Calu3 (cell line): ENCODE measurements at places on chromosomes 12 and 14. TPM values are rescaled to one million over a fixed set of nuclear protein-coding genes. Genes with fewer than 3 reads are reported as not detected.

DNA sequence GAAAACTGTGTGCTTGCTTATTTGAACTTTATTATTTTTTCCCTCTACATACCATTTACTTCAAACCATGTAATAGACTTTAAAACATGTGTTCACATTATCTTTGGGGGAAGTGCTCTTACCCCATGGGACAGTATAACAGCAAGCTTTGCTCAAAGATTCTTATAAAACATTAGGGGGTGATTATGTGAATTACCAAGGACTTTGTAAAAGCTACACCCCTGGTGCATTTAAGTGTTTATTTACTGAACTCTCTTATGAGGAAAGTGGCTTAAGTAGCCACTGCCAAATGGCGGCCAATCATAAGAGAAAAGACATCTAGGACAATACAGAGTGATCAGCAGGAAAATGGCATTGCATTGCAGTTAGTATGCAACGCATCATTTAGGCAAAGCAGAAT, 70.3 kb downstream of the CAPZA3 start:
- DNase-seq = no peak

GRCh38 chr14:43853541-43853940, 653.5 kb downstream of the FSCB start:
- DNase-seq = no peak

DNA sequence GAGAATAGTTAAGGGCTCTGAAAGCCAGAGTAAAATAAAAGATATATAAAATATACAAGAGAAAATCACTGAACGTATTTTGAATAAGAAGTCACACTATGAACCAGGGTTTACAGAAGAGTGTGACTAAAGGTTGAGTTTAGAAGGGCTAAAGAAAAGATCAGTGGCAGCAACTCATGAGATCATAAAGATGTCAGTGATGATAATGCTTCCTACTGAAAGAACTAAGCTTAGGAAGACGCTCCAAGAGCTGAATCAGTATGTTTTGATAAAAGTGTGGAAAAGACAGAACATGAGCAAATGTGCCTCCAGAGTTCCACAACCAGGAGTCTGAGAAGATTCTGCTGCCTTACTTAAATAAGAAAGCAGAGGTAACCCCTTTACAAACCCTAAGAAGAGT, 74.6 kb downstream of the KITLG start:
- no peak for DNase-seq

DNA sequence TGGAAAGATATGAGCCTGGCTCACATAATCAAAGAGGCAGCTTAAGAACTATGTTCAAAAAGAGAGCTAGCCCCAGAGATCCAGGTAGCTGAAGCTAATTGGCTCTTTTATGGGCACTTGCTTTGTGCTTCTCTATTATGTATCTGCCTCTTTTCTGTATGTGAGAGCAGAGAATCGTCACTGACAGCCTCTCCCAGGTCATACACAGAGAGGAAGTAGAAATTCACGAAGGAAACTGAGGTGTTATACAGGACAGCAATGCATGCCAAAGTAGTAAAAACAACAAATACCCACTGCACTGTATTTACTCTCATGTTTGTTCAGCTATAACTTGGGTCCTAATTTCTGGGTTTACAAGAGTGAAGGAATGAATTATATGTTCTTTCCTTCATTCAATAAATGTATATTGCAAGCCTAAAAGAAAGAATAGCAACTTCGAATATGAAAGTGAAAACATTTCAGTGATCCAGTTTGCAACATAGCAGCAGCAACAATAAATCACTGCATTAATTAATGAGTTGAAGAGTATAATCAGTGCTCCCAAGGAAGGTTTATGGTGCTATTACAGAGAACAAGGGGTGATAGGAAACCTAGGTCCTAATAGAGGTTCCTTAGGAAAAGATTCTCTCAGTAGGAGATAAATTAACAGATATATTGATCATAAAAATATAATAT, 47.1 kb upstream of the ATXN7L3B start:
- DNase-seq = no peak

DNA sequence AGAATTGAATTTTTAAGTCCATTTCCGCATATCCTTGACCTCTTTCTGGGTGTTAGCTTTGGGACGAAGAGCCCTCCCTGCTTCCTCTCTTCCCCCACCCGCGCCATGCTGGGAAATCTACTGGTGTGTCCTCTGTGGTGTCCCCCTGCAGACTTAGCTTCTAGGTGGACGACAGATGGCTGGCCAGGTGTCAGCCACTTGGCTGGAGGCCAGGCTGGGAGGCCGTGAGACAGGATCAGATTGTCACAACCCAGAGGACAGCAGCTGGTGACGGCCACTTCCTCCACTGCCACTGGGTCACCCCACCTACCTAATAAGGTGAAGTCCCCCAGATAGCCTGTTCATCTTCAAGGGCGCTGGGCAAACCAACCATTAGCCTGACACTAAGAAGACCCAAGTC, 13.3 kb upstream of the DTX1 start:
- DNase-seq = no peak

- no peak for DNase-seq
Observed at GRCh38 chr14:44653641-44654040, 146.6 kb upstream of the FSCB start.

DNA sequence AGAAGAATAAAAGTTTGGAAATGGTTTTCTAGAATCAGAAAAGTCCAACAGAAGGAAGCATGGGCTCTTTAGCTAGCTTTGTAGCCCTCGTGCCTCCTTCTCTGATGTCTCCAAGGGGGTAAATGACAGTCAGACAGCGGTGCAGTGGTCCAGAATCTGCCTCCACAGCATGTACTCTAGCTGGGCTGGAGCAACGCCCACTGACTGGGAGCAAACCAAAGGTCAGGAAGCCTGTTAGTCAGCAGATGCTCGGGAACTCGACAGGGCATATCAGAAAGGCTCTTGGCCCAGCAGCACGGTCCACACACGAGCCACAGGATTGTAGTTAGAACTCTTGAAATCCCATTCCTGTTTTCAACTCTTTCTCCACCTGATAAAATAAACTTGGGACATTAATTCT, 164.3 kb downstream of the GRIN2B start:
- no peak for DNase-seq

GRCh38 chr12:115190010-115190770, 506.2 kb upstream of the TBX3 start:
- no peak for DNase-seq

DNA sequence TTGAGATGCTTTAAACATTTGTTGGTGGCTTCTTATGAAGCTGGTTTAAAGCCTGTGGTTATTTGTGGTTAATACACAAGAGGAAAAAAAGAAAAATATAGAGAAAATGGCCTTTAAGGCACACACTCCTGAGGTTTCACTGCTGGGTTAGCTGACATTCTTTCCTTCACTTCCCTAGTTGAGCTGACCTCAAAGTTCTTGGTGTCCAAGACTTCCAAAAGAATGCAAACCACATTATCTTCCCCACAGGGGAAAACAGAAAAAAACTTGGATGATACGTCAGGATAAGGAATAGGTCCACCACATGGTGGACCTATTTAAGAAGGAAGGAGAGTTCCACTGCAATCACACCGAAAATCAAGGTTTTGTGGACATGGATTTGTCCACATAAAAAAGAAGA, 94.3 kb downstream of the SLC25A21 start:
- no peak for DNase-seq

- peak; percentile 25 for DNase-seq
Observed at GRCh38 chr12:90938451-90938850, 16.5 kb downstream of the CCER1 start.

The LHX5 gene
- total RNA-seq = not detected in 2 replicates

DNA sequence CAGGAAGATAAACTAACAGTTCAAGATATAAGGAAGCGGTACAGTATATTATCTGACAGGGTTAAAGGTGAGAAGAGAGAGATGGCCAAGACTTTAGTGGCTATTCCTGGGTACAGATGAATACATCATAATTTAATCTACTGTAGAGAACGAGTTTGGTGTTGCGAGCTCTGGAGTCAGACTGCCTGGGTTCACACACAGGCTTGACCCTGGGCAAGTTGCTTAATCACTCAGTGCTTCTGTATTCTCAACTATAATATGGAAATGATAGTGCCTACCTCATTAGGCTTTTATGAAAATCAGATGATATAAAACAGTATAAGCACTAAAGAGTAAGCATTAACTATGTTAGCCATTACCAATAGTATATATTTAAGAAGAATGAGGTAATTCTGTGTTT, 3.5 kb downstream of the PPM1H start:
- DNase-seq = no peak

DNA sequence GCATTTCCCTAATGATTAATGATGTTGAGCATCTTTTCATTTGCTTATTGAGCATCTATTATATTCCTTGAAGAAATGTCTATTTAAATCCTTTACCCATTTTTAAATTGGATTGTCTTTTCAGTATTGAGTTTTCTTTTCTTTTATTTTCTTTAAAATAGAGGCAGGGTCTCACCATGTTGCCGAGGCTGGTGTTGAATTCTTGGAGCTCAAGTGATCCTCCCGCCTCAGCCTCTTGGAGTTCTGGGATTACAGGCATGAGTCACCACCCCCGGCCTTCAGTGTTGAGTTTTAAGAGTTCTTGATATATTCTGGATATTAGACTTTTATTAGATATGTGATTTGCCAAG, 73.3 kb upstream of the HECTD1 start:
- DNase-seq = no peak

The TSHR gene
- not detected in 2 replicates for total RNA-seq

- peak; percentile 45 for DNase-seq
Observed at GRCh38 chr12:76030341-76031080, 1.1 kb downstream of the PHLDA1 start.

DNA sequence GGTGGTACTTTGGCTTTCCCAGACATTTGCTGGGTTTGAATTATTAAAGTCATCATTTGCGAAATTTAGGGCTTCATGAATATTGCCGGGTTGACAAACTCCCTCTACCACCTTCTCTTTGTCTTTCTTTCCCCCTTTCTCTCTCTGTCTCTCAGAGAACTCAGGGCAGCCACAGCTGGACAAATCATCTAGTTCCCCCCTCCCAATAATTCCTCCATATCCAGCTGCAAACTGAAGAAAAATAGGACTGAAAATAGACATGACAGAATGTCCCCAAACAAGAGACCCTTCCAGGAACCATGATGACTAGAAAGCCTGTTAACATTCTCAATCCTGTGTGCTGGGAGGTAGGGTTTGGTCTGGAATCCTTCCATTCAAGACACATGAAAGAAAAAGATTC, 67.1 kb upstream of the TBX5 start:
- no peak for DNase-seq

GRCh38 chr12:5039815-5040214, 3.9 kb upstream of the KCNA5 start:
- DNase-seq = no peak

DNA sequence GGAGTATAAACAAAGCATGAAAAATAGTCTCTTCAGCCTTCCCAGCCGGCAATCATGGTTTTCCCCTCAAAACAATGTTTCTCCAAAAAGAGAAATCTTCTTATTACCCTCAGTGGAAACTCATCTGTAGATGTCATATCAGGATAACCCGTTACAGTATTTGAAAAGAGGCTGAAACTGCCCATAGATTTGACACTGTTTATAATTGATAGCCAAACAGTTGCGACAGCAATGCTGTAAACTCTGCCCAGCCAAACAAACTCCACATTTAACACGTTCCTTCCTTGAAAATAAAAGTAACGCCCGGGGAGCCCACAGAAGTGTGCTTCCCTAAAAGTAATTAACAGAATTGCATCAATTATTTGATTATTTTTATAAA, 201.3 kb upstream of the FOXN3 start:
- no peak for DNase-seq

- no peak for DNase-seq
Observed at GRCh38 chr14:54480830-54481562, 7.8 kb downstream of the GMFB start.

- peak; percentile 15 for DNase-seq
Observed at GRCh38 chr12:89859508-89860220, 151.0 kb upstream of the ATP2B1 start.

The GALNT6 gene
- 34.0 and 45.3 TPM in 2 replicates for total RNA-seq

GRCh38 chr14:77674931-77675330, 32.9 kb downstream of the ALKBH1 start:
- no peak for DNase-seq

- DNase-seq = no peak
Observed at GRCh38 chr14:63725786-63726460, 1.9 kb downstream of the SGPP1 start.

The SLC39A5 gene
- total RNA-seq = 0.98 TPM in 1 of 2 replicates, not detected in the other

DNA sequence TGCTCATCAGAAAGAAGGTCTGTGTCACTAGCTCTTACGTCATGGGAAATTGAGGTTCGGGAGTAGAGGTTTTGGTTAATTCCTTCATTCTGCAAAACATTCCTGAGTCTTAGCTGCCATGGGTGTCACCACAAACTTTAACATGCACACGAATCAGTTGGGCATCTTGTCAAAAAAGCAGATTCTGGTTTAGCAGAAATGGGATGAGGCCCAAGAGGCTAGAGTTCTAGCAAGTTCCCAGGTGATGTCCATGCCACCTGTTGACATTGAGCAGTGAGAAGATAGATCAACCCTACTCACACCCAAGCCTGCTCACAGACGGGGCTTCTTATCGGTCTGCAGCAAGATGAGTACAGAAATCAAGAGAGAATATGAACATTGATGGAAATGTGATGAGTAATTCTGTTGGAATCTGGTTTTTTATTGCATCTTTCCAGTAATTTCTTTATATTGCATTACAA, 11.7 kb upstream of the RIN3 start:
- DNase-seq = no peak

DNA sequence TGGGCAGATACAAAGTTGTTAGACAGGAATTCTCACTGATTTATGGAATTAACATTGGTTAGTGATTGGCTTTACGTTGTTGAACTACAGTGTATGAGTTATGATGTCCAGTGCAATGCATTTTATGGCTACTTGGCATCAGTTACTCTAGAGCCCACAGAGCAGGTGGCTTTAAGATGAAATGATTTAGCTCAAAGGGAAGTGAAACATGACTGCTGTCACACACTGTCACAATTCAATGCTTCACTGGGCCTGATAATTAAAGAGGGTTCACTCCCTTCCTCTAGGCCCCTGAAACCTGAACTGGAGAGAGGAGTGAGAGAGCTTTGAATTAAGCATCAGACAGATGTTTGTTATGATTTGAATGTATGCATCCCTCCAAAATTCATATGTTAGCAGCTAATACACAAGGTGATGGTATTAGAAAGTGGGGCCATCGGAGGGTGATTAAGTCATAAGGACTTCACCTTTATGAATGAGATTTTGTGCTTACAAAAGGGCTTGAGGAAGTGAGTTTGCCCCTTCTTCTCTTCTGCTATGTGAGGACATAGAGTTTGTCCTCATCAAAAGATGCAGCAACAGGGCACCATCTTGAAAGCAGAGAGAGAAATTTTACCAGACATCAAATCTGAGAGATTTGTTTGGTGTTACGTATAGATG, 175.8 kb upstream of the GRIN2B start:
- no peak for DNase-seq
